Muscle of back (tissue), 13 donors: ENCODE measurements at places on chromosomes 16 and 17. TPM values are rescaled to one million over a fixed set of nuclear protein-coding genes. Genes with fewer than 3 reads are reported as not detected.

DNA sequence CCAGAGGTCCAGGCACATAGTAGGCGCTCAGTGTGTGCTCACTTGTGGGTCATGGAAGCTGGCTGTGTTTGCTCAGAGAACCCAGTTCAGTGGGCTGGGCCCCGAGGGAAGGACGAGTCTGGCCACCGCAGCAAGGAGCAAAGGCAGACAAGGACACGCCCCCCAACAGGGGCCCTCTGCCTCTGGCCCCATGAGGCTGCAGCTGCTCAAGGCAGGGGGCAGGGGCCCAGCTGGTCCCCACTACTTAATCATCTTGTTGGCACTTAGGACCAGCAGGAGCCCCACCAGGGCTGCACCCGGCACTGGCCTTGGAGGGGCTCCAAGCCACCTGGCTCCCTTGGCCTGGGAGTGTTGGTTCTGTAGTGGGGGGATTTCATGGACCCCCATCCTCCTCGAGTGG is 16.1 kb downstream of the KCNJ12 start:
- DNase-seq = no peak

- DNase-seq = no peak
Observed at GRCh38 chr17:43945074-43945829, 3.0 kb upstream of the PPY start.

GRCh38 chr17:7972131-7972785 is 30.2 kb upstream of the GUCY2D start:
- no peak for DNase-seq

The FOXJ1 gene
- polyA plus RNA-seq = not detected

The TBCD gene
- 66.5 TPM for polyA plus RNA-seq
